Esophagus muscularis mucosa (tissue), 4 donors: ENCODE measurements at places on chromosomes 3 and 15. TPM values are rescaled to one million over a fixed set of nuclear protein-coding genes. Genes with fewer than 3 reads are reported as not detected.

The CDC25A gene
- 0.33 TPM for total RNA-seq

The ATP13A5 gene
- total RNA-seq: not detected

The CCDC191 gene
- 3.2 TPM for total RNA-seq

The LRRIQ4 gene
- total RNA-seq: not detected

The GOLGA8G gene
- total RNA-seq: 0.17 TPM

The GOLGA6A gene
- total RNA-seq: not detected

The TMC3 gene
- 0.52 TPM for total RNA-seq

The LEKR1 gene
- not detected for total RNA-seq

The AMT gene
- 5.8 TPM for total RNA-seq

The ZIC1 gene
- not detected for total RNA-seq

The TBC1D5 gene
- 83.1 TPM for total RNA-seq

The ZPLD1 gene
- total RNA-seq: 0.26 TPM

The IGSF10 gene
- 3.0 TPM for total RNA-seq

The NUP210 gene
- 2.5 TPM for total RNA-seq

The GPR156 gene
- 2.1 TPM for total RNA-seq

The CADPS gene
- 2.5 TPM for total RNA-seq

The TATDN2 gene
- 15.6 TPM for total RNA-seq

The TRH gene
- not detected for total RNA-seq

The CD276 gene
- 58.1 TPM for total RNA-seq

The TRAT1 gene
- total RNA-seq: 0.26 TPM

The CHMP2B gene
- total RNA-seq: 32.6 TPM

The SPTSSB gene
- not detected for total RNA-seq

The HTR3E gene
- not detected for total RNA-seq

The NIPA2 gene
- total RNA-seq: 34.6 TPM

The AGTR1 gene
- 17.4 TPM for total RNA-seq

The RBM15B gene
- 36.4 TPM for total RNA-seq

The SLC9C1 gene
- total RNA-seq: not detected

The SPINK8 gene
- total RNA-seq: not detected

The TUSC7 gene
- total RNA-seq: not detected

The CNTN4 gene
- 10.6 TPM for total RNA-seq

The SNX4 gene
- total RNA-seq: 29.3 TPM

The RPP14 gene
- 9.1 TPM for total RNA-seq

The RAD54L2 gene
- total RNA-seq: 23.1 TPM

The FSD2 gene
- not detected for total RNA-seq

The RTP1 gene
- not detected for total RNA-seq

The HOMER2 gene
- total RNA-seq: 13.3 TPM

The GPR62 gene
- total RNA-seq: 0.11 TPM

The LRRC15 gene
- total RNA-seq: 0.34 TPM

The SNTN gene
- not detected for total RNA-seq
